GM12892 (cell line): ENCODE measurements at places on chromosomes 2 and 18.

- no peak for DNase-seq
Observed at GRCh38 chr18:8773980-8774379, 68.6 kb downstream of the MTCL1 start.

DNA sequence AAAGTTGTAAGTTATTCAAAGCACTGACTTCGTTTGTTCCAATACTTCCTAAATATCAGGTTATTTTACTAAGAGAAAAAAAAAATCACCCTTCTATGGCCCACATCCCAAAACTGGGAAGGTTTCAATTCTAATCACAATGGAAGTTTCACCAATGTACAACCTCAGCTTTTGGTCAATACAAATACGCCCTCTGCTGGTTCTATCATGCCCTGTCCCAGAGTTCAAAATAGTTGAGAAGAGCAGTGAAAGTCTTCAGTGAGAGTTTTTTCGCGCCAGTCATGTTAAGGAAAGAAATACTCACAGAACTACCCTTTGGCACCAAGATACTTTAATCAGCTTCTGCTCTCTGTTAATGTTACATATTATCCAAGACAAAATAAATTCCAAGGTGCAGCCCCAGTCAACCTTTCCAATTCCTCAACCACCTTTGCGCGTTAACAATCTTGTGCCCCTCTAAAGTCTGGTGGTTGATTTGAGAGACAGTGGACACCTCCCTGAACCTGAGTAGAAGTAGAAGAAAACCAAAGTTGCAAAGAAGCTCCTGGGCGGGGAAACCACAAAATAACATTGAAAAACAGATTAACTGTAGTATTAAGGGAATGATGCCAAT is 59.9 kb downstream of the SUMO1 start:
- no peak for DNase-seq

DNA sequence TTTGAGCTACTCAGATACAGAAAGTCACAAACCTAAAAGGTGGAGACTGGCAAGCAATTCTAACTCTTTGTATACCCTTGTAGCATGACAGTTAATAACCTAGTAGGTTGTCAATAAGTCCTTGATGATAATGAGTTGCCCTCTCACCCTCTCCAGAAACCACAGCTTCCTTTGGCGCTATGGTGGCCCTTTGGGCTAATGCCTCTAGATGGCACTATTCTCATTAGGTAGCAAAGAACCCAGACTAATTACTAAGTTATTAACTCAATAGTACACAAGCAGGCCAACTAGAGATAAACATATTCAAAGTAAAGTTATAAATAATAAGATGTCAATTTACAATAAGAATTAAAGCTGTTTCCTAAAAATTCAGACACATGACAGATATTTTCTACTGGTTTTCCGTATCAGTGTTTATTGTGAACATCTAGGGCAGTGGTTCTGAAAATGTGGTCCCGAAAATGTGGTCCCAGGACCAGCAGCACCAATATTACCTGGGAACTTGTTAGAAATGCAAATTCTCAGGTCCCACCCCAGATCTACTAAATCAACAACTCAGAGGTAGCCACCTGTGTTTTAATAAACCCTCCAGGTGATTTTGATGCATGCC is 41.1 kb downstream of the LDAH start:
- no peak for DNase-seq

DNA sequence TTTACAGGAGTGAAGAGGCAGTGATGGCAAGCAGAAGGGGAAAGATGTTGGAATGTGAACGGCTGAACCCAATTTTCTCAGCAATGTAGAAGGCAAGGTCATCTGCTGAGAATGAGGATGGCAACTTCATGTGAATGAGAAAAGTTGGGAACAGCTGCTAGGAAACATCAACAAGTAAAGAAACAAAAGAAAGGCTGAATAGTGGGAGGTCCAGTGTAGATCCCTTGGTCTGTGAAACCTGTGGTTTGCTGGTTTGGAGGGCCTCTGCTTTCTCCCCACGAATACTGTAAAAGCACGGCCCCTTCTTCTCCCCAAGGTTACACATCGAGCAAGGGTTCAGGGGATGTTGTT is 27.4 kb downstream of the MARCHF4 start:
- no peak for DNase-seq

- DNase-seq, result no peak
Observed at GRCh38 chr2:25044011-25044410, 2.1 kb downstream of the EFR3B start.

DNA sequence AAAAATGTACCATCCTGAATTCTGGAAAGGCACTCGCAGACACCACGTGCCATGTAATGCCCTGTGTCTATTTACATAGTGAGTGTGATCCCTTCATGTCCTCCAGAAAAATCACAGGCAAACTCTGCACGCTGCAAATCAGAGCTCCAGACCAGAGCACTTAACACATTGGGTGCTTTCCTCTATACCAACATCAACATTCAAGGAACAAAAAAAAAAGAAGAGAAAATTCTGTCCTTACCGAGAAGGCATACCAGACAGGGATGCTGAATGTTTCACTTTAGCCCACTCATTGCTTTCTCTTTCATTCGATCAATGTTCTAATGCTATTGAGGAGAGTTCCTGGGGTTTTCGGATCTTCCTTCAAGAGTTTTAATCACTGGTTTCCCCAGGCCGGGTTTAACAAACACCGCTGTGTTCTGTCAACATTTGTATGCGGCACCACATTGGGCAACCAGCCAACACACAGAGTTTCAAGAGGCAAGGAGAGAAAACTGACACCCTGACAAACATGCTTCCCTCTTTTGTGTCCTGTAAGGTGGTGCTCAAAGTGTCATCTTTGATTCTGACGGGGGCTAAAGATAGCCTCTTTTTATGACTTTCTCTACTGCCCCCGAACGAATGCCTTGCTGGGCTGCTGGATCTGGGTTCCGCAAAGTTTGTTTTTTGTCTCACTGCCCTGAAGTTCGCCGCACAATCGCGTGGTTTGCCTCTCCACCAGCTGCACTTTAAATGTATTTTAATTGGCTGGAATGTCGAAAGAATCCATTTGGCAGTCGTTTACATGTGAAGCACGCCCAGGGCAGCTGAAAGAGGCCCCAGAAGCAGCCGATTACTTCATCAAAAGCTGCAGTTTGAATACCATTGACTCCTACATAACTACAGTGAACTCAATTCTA is 106.4 kb upstream of the NCKAP5 start:
- DNase-seq, result no peak

GRCh38 chr2:227566012-227566411 is 32.7 kb upstream of the SCYGR2 start:
- no peak for DNase-seq

- DNase-seq, result no peak
Observed at GRCh38 chr18:77560341-77560992, 310.8 kb downstream of the GALR1 start.

GRCh38 chr2:221304916-221305315 is 267.2 kb downstream of the EPHA4 start:
- DNase-seq, result no peak
